Stimulated activated CD4-positive, alpha-beta T cell treated with anti-CD3 and anti-CD28 coated beads, Interleukin-4, amount 100 ng/mL, for 48 hours (primary cell): ENCODE measurements at places on chromosomes 2 and 18.

DNA sequence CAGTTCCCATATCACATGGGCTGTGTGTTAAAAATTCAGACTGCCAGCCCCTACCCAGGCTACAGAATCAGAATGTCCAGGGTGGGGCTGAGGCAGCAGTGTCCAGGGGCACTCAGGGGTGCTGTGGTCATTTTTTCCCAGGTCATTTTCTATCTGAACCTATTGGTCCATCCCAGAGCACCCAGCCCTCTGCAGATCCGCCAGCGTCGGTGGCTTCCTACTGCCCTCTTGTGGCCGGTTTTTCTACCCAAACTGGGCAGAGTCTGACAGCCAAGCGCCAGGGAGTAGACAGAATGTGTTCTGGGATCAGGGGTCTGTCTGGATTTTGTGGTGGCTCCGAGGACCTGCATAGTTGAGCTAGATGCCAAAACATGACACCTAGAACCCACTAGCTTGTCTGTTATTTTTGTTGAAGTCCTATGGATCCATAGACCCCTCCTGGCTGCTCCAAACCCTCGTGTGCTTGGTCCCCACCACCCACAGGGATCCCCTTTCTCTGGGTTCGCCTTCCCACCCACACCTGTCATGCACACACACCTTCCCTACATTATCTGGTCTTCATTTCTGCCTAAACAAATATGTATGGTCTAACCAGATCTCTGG, 34.1 kb upstream of the RMDN2 start:
- DNase-seq = peak; percentile 72

GRCh38 chr2:229445501-229446211, 174.6 kb upstream of the PID1 start:
- no peak for DNase-seq

GRCh38 chr2:227267410-227268115, 57.5 kb upstream of the MFF start:
- DNase-seq = no peak

- DNase-seq = no peak
Observed at GRCh38 chr18:23540867-23541266, 37.6 kb downstream of the RMC1 start.

GRCh38 chr2:227846831-227847230, 24.6 kb upstream of the DAW1 start:
- no peak for DNase-seq

DNA sequence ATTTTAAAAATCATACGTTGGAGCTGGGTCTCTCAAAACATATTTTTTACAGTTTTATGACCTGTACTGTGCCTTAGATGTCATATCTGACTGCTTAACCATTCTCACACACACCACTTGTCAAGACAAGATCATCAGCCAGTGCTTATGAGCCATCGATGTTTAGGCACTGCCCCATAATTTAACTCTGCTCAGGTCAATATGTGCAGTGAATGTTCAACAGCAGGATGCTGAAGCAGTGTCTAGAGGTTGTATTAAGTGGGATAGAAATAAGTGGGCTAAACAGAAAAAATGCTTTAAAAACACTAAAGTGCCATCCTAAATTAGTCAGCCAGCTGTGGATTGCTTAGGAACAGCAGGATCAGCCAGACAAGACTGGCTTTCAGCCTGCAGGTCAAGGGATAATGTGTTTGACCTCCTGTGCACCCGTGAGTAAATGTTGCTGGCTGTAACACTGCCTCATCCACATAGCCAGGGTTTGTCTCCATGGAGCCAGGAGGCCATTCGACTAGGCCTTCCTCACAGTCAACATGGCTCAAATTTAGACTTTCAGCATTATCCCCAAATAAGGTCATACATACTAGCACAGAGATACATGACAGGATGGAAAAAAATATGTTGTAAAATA, 139.0 kb upstream of the NXPH2 start:
- DNase-seq = no peak

GRCh38 chr2:206584323-206585116, 57.8 kb upstream of the FAM237A start:
- no peak for DNase-seq

DNA sequence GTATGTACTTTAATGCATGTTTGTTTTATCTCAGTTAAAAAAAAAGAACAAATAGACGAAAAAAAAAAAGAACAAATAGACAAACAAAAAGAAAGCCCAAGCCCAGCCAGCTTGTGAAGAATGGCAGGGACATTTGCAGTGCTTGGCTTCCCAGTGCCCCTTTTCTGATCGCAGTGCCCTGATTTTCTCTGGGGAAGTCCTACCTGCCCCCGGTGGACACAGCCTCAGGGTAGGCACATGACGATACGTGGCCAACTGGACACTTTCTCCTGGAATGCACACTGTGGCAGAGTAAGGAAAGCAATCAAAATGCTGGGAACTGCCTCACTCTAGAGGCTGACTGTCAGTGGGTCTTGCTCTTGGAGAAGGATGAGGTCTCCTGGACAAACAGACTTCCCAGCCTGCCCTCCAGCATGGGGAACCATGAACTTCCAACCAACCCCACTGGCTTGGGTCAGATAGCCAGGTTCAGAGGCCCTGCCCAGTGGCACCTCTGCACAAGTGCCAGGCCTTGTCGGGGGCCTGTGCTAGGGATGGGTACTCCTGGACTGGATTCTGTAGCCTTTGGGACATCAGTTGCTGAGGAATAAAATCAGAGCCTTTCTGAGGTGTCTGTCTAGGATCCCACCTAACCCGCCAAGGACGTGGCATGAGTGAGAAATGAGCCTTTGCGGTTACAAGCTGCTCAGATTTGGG, 76.7 kb downstream of the INHBB start:
- DNase-seq = no peak

- DNase-seq = no peak
Observed at GRCh38 chr18:21650311-21650710, 38.2 kb downstream of the SNRPD1 start.

GRCh38 chr2:55807900-55808299, 114.3 kb upstream of the PNPT1 start:
- no peak for DNase-seq

GRCh38 chr2:135914485-135914884, 38.2 kb upstream of the MCM6 start:
- DNase-seq = no peak

- DNase-seq = no peak
Observed at GRCh38 chr2:144233733-144234541, 286.0 kb downstream of the ZEB2 start.

DNA sequence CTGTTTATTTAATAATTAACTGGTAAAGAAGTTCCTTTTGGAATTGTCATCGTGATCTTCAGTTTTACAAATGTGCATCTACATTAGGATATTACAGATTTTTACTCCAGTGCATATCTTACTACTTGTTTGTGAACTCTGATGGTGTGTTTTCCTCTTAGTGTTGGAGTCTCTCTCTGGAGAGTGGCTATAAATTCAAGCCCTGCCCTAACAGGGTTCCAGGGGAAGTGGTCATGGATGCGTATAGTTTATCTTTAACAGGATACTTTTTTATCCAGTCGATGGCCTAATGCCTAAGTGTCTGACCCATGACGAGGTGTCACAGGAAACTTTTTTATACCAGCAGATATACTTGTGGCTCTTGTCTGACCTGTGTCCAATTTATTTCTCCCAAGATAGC, 75.4 kb downstream of the CHN1 start:
- DNase-seq = no peak

DNA sequence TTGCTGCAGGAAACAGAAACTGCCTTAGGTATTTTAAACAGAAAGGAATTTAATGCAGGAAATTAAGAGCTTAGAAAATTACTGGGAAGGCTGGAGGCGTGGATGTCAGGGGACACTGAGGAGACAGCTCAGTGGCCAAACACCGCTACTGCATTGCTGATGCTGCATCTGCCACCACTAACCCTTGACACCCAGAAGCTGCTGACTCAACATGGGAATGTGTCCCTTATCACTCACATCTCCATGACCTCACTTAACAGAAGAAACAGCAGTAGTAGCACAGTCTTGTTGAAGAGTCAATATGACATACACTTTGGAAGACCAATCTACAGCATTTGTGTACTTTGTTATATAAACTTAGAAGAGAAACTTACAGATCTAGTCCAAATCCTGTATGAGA, 906.1 kb downstream of the SLC4A3 start:
- no peak for DNase-seq

GRCh38 chr2:45273412-45274249, 264.4 kb upstream of the SIX2 start:
- no peak for DNase-seq

DNA sequence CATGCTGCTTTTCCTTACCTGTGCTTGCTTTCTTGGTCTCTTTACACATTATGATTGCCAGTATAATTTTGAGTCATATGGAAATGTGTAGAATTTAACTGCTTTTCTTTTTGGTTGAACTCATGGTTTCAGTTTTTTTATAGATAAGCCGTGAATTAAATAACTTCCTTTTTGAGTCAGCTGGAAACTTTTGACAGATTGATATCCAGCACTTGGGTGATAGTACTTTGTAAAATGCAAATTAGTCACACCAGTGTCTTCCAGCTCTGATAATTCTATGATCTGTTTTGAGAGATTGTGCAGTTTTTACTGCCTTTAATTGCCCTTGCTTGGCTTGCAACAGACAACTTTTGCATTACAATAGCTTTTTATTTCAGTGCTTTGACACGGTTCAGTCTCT, 86.4 kb downstream of the NCOA1 start:
- no peak for DNase-seq

DNA sequence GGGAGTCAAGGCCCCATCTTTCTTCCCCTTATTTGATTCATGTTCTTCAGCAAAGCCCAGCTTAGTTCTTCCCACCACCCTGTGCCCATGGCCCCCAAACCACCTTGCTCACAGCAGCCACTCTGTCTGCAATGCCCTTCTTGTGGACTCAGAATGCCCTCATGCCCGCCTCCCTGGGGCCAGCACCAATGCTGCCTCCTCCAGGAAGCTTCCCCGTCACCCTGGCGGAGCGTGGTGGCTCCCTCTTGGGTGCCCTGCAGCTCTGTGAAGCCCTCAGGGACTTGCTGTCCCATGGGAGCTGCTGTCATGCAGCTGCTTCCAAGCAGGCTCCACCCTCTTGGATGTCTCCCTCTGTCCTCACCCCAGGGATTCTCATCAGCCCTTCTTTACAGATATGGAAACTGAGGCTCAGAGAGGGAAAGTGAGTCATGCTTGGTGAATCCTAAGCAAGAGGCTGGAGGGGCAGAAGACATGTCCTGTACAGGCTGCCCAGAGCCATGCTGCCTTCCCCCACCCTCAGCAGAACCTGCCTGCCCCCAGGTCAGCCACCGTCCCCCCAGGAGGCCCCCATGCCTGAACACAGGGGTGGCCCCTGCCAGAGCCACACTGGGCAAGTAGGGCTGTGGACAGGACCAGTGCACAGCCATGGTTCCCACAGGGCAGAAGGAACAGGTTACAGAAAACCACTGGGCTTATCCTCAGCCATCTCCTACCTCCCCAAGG, 11.8 kb upstream of the DUSP2 start:
- no peak for DNase-seq

GRCh38 chr18:27771571-27771970, 405.4 kb downstream of the CDH2 start:
- DNase-seq = no peak

- DNase-seq = no peak
Observed at GRCh38 chr2:59604123-59604522, 949.3 kb downstream of the BCL11A start.

DNA sequence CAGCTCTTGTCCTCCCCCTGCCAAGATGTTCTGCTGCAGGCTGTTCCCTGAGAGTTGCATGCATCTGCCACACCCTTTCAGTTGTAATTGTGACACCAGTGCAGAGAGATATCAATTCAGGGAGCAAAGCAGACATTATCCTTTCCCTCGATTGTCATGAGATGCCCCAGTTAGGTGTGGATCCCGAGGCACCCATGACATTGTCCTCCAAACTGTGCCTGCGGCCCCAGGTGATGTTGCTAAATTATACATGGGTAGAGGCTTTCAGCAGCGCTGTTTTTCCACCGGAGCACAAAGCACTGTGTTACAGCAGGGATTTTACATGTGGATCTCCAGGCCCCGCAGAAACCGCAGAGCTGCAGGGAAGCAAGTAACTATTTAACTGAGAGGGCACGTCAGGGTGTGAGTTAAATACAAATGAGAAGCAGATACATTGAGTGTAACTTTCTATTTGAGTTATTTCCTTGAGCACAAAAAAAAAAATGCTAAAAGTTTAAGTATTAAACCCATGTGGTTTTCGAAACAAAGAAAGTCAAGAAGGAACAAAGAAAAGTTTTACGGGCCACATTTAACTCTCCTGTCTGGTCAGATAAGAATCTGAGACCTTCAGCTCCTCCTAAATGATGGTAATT, 90.3 kb upstream of the BCL2L11 start:
- no peak for DNase-seq

GRCh38 chr18:26470011-26470637, 78.2 kb downstream of the KCTD1 start:
- no peak for DNase-seq

DNA sequence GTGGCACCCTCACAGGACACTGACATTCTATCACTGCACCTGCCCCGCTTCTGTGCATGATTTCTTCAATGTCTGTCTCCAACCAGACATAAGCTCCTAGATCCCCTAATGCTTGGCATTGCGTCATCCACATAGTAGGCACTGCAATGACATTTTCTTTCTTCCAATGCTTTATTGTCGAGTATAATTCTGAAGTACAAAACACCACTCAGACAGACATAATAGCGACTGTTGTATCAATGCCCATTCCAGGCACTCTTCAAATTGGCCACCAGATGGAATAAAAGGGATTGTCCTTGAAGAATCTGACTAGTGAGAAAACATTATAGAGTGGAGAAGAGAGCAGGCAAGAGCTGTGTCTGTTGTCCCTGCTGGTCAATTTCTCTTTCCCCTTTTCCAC, 89.0 kb downstream of the LPIN1 start:
- DNase-seq = no peak

DNA sequence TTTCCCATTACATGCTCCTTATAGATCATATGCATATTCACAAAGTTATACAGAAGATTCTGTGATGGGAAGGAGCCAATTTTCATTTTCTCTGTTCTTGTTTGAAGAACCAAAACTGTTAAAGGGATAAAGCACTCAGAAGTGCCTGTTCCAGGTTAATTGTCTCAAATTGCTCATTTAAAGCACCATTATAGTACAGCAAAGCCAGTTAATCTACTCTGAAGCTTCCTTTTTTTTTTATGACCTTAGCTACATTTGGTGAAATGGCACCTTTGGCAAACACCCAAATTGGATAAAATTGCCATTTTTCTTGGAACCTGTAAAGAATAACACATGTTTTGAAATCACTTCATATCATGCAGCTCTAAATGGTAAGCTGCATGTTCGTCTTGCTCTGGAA, 1092.3 kb downstream of the BCL11A start:
- no peak for DNase-seq

DNA sequence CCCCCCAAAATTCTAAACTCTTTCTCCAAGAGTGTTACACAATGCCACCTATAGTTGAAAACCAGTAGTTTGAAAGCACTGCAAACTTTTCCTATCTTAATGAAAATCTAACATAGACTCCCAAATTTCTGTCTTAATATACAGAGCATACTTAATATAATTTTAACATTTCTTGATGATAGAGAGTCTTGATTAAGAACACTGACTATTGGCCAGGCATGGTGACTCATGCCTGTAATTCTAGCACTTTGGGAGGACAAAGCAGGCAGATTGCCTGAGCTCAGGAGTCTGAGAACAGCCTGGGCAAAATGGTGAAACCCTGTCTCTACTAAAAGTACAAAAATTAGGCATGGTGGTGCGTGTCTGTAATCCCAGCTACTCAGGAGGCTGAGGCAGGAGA, 34.2 kb downstream of the ASXL2 start:
- DNase-seq = no peak
